ENCODE measurements at places on chromosomes 7 and 10.

- DNase-seq = no peak
These were observed 194.3 kb downstream of the ZMYND11 start for GRCh38 chr10:329361-330099.

- no peak for DNase-seq
These were observed 196.9 kb downstream of the ZNF716 start for GRCh38 chr7:57646901-57647246.

- no peak for DNase-seq
These were observed 10.0 kb downstream of the KLF6 start for GRCh38 chr10:3774814-3775695.

- peak; percentile 17 for DNase-seq
These were observed 17.3 kb downstream of the TPK1 start for GRCh38 chr7:144818511-144818910.

DNA sequence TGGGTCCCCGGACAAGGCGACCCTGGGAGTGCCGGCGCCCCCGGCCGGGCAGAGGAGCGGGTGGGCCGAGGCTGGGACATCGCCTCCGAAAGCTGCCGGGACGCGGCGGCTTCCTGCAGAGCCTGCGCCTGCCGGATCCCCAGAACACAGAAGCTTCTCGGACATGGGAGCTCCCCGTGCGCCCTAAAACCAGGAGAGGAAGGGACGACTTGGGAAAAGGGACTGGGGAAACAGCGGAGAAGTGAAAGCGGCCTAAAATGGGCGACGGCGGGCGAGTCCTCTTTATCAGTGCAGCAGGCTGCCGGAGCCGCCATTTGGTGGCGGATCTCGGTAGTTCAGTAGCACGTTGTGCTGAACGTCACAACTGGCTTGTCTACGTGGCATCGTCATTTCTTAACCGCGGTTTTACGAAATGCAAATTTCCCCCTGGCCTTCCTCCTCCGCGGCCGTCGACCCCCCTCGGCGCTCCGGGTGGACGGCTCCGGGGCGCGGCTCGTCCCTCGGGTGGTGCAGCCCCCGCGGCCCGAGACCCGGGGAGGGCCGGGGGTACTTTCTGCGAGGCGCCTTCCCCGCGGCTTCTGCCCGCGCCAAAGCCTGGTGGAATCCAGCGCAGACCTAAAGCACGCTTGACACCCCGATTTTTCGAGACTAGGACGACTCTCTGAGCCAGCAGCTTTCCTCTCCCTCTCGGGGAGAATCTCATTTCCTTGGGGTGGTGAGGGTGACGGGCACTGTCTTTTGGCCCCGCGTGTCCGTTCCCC lies 9.9 kb upstream of the SPAG6 start:
- no peak for DNase-seq

GRCh38 chr10:4013651-4014121 lies 228.7 kb upstream of the KLF6 start:
- DNase-seq = no peak

GRCh38 chr7:95534796-95535195 lies 49.1 kb downstream of the ASB4 start:
- no peak for DNase-seq

DNA sequence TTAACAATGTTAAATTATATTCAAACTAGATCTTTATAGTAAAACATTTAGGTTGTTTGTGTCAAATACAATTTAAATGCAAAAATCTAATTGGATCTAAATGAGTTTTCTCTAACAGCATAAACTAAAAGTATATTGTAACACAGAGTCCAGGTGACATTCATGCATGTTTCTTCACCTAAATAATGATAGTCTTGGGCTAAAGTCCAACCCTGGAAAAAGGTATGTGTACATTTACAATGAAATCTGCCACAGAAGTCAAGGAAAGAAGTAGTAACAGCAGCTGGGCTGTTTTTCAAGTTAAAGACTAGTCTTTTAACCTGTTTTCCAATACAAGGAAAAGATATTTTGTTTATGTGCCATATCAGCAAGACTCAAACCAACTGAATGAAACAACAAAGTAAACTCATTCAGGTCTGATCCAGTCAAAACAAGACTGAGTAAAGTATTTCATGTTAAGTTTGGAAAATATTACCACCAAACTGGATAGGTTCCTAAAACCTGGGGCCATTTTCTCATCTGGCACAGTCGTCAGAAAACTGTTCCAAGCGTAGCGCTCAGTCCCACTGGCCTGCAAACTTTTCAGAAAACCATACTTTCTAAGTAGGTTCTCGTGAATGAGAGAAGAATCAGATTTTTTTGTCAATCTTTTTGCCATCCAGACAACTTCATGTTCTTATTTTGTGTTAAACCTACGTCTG lies 349.2 kb downstream of the HGF start:
- DNase-seq = no peak

Measured in stimulated activated CD8-positive, alpha-beta memory T cell treated with anti-CD3 and anti-CD28 coated beads, Interleukin-2, amount 100 ng/mL, for 1 hour (primary cell).